ENCODE measurements at places on chromosomes 7 and 10. TPM values are rescaled to one million over a fixed set of nuclear protein-coding genes. Genes with fewer than 3 reads are reported as not detected.

The KIF20B gene
- 16.3 TPM for total RNA-seq

The TEX36 gene
- total RNA-seq, result not detected

The PAX4 gene
- total RNA-seq, result not detected

The GFRA1 gene
- 10.0 TPM for total RNA-seq

The WDFY4 gene
- total RNA-seq, result not detected

The OPN4 gene
- total RNA-seq, result not detected

The ENTPD1 gene
- not detected for total RNA-seq

The GNGT1 gene
- not detected for total RNA-seq

The C10orf95 gene
- not detected for total RNA-seq

The TNS3 gene
- 82.4 TPM for total RNA-seq

The SPDYE1 gene
- total RNA-seq, result not detected

The APBB1IP gene
- 6.8 TPM for total RNA-seq

The ZNF503 gene
- total RNA-seq, result 11.0 TPM
